H54 (cell line): ENCODE measurements at places on chromosomes 2 and 18.

DNA sequence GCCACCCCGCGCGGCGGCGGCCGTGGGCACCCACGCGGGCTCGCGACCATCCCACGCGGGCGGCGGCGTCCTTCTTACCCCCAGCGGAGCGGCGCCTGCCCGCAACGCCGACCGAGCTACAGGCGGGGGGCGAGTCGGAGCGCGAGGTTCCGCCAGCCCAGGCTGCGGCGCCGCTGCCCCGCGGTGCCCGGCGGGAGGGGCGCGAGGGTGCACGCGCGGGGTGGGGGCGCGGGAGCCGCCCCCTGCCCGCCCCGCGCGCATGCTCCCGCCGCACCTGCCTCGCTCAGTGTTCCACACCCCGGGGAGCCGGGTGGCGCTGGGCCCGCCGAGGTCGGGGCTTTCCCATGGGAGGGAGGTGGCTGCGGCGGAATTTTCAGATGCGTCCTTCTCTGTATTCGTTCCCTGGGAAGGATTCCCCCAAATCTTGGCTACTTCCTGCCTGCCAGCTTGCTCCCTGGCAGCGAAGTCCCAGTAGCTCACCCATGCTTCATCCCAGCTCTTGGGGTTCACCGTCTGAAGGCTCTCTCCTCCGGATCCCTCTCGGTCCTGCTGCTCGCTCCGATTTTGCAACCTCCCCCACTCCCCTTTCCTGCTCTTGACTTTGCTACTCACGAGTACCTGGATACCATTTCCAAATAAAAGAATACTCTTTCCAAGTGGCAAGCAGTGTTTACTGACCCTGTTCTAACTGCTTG lies at the start of gene L3MBTL4:
Gene L3MBTL4 (minus strand): TSS at position 189 of the 695 bp plus-strand sequence. CDS start 103,286 bp downstream, outside the sequence.
- DNase-seq, result peak; percentile 26

DNA sequence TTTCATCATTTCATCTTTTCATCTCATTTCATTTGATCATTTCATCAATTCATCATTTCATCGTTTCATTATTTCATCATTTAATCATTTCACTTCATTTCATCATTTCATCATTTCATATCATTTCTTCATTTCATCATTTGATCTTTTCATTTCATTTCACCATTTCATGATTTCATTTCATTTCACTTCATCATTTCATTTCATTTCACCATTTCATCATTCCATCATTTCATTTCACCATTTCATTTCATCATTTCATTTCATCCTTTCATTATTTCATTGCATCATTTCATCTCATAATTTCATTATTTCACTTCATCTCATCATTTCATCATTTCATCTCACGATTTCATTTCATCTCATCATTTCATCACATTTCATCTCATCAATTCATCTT lies 127.8 kb downstream of the ANKRD30BL start:
- DNase-seq, result no peak

DNA sequence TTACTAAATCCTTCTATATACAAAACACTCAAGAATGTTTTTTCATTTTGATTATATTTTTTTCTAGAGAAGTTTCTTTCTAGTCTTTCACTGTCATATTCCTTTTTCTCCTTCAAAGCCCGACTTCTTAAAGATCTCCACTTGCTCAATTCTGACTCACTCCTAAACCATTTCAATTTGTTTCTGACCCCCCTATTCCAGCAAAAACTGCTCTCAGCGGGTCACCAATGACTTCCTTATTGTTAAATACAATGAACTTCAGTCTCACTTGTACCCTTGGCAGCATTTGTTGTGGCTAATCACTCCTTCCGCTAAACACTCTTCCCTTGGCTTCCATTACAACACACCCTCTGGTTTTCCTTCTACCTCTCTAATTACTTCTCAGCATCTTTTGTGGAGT lies 111.1 kb upstream of the RBBP8 start:
- peak; percentile 6 for DNase-seq

DNA sequence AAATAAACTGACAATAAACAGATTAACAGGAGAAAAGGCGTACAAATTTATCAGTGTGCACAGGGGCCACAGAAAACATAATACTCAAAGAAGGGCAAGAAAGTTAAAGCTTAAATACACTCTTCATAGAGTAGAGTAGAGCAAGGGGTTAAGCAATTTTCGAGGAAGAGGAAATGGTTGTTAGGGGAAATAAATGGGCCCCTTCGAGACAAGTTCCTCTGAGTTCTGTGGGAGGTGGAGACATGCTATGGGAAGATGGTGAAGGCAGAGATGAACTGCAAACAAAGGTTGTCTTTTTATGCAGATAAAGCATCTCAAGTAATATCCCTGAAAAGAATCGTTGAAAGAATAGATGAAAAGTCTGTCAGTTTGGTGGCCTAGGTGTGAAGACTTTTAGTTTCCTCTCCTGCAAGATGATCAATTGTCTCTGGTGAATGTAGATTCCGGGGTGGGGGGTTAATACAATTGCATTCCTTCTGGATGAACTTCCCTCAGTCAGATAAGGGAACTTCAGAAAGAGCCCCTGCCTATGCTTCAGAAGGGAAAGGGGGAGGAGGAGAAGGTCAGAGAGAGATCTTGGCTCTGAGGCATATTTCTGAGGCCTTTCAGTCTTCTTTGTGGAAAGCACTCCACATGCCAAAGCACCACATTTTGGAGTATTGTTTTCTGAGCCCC lies 127.0 kb downstream of the METTL4 start:
- DNase-seq, result no peak

DNA sequence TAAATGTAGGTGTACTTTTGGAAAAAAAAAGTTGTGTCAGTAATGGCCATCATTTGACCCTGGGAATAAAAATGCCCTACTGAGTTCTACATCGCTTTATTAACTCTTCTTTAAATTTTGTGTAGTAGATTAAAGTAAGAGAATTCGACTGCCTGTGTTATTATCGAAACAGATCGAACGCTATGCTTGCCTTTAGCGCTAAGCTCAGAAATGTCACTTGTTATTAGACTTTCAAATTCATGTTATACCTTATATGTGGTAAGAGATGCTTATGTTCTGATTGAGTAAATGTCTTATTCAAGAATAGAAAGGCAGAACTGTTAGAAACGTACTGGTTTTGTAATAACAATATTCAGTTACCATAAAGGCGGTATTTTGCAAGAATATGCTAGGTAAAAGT lies 1.4 kb downstream of the UGP2 start:
- DNase-seq, result no peak

DNA sequence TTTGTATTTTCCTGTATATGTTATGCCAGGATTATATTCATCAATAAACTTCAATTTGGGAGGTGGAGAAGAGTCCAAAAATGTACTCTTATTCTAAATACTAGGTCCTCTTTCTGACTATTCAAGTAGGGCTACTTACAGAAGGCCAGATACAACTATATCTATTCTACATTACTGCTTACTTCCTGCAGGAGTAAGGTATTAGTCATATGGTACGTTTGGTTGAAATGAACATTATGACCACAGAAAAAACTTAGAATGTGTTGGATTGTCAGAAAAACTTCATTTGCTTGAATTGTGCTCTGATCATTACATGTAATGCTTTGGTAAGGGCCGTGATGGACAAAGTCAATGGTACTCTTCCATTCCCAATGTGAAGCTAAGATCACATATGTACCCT lies 35.0 kb downstream of the STAT4 start:
- DNase-seq, result no peak

DNA sequence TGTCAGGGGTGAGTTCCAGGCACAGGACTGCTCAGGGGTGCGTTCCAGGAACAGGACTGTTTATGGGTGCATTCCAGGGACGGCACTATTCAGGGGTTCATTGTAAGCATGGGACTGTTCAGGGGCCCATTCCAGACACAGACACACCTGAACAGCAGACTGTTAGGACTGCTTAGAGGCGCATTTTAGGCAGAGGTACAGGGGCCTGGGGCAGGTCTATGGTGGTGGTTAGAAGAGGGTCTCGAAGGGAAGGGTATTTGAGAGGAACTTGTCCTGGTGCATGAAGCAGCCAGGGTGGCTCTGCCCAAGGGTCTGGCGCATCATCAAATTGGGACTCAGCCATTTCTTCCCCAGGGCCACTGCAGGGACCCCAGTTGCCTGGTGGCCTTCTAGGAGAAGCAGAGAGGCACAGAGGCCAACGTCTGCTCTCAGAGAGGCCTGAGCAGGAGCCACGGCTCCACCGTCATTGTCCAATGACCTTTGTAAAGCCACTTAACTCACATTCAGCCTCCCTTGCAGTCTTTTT lies 14.8 kb upstream of the MLPH start:
- no peak for DNase-seq

GRCh38 chr2:138956116-138956515 lies 175.9 kb upstream of the NXPH2 start:
- DNase-seq, result no peak

DNA sequence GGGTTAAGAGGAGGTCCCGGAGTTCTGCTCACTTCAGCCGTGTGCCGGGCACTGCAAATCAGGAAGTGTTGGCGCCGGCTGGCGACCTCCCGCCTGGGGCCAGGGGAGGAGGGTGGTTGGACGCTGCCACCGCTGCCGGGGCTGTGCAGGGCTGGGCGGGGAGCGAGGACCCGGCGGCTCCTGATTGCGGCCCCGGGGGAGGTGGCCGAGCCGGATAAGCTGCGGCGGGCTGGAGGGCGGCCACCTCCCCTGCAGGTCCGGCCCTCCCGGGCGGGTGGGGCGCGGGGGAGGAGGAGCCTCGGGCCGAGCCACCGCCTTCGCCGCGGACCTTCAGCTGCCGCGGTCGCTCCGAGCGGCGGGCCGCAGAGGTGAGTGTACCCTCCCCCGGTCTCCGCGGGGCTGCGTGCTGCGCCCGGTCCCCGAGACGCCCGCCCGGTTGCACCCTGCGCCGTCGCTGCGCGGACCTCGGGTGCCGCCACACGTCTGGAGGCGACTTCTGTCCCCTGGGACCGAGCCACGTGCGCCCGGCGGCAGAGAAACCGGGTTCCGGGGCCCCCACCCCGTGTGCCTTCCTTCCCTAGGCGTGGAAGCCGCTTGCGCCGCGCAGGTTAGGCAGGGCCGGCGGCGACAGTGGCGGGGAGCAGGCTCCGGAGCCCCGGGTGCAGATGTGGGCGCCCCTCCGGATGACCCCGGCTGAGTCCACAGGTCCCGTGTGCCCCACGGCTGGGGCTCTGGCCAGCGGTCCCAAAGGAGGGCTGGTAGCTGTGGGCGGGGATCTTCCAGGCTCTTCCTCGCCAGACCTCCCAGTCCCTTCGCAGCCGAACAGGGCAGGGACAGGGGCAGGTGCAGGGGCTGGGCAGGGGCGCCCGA lies at the start of gene STEAP3:
Gene STEAP3 (plus strand): TSS at position 314 of the 870 bp plus-strand sequence. CDS start 7,179 bp downstream, outside the sequence.
- peak; percentile 89 for DNase-seq

GRCh38 chr18:35144698-35145097 lies 96.1 kb upstream of the ZNF397 start:
- no peak for DNase-seq

- DNase-seq, result no peak
Measured at GRCh38 chr2:206939340-206939739, at the start of gene CPO. Gene CPO, plus strand, starts transcription at chr2:206939518. Its CDS starts 82 bp downstream, at chr2:206939600.

DNA sequence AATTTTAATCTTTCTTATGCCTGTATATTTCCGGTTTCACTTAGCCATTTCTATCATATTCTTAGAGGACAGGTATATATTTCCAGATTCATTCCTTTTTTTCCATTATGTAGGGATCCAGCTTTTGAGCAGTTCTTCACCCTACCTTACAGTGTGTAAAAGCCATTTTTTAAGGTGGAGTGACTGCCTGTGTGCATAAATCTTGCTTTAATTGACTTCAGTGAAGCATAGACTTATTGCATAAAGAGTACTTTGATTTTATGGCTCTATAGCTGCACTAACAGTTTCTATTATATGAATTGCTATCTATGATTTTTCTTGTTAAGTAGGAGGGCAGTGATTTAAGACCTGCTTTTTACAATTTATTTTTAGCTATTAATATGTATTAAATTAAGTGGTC lies 132.6 kb downstream of the NYAP2 start:
- DNase-seq, result no peak

DNA sequence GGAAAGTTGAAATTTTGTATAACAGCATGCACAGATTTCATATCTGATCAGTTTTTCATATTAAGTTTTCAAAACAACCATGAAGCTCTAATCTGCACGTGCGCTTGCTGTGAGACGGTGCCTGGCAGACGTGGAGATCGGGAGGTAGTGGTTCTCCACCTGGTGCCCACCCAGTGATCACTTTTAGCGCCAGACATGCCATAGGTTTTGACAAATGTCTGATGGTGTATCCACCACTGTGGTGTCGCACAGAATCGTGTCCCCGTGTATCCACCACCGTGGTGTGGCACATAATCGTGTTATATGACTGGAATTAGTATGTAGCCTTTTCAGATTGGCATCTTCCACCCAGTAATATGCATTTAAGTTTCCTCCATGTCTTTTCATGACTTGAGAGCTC lies 40.9 kb upstream of the KCNG2 start:
- DNase-seq, result no peak

DNA sequence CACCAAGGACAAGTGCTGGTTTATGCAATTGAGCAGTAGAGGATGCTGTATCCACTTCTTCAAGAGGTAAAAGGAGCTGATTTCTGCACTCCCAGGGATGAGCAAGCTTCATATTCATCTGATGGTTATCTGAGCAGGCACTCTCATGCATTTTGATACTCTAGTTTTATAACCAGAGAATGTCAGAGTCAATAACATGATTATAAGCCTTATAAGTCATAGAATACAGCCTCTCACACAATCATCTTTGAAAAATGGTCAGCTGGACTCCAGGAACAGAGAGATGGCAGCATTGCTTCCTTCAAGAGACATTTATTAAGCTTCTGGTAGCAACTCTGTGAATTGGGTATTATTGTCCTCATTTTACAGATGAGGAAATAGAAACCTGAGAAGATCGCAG lies 167.1 kb downstream of the SLC8A1 start:
- DNase-seq, result no peak

DNA sequence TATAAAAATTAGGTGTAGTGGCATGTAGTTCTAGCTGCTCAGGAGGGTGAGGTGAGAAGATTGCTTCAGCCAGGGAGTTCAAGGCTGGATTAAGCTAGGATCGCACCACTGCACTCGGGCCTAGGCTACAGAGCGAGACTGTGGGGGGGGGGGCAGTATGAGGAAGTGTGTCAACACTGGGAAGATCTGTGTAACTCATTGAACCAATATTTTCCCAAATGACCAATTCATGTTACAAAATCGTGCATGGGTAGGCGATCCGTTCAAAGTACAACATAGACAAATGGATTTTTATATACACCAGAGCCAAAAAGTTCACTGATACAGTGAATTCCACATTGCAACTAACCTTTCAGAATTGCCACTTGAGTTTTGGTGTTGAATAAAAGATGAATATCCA lies 8.1 kb downstream of the SMAD4 start:
- no peak for DNase-seq

DNA sequence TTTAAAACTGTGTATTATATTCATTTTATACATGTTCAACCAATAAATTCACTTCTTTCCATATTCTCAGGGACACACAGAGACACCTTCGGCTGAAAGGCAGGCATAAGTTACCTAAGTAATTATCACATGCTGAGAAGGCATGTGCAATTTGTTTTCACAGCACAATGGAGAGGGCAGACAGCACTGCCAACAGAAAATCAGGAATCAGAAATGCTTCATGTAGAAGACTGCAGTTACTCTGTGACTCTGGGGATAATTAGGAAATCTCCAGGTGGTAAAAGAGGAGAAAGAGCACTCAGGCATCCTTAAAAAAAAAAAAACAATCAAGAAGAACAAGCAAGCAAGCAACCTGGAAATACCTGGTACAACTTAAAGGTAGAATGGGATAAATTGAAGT lies 49.3 kb downstream of the DSEL start:
- DNase-seq, result no peak
